ENCODE measurements at places on chromosomes 11 and 22.

DNA sequence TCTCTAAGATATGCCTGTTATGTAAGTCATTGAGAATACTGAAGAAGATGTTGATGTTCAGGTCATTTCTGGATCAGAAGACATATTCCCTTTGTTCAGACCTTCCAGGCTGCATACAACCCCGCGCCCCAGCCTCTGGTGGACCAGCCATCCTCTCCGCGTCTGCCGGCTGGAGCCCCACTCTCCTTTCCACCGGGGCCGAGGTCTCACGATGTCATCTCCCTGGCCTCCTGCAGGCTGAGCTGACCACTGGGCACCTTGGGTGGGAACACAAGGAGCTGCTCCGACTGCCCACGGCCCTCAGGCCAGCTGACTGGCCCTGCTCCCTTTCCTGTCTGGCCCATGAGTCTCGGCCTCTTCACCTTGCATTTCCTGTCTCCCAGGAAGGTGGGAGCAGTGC, 124.6 kb downstream of the SHANK2 start:
- no peak for DNase-seq

DNA sequence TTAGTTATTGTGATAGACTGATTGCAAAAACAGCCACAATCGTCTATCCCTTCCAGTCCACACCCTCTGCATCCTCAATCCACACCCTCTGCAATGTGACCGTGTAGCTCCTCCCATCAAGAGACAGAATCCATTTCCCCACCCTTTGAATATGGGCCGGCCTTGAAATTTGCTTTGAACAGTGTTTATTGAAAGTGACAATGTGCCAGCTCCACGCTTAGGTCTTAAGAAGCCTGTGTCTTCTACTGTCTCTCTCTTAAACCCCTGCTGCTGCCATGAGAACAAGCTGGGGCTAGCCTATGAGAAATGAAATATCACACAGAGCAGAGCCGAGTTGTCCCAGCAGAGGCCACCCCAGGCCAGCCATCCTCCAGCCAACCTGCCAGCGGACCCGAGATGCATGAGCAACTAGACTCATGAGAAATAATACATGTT, 22.3 kb upstream of the MICAL2 start:
- no peak for DNase-seq

GRCh38 chr11:72236083-72236697, 7.8 kb downstream of the PHOX2A start:
- no peak for DNase-seq

GRCh38 chr11:66363187-66363601, 8.4 kb downstream of the SLC29A2 start:
- no peak for DNase-seq

GRCh38 chr11:777288-778255, at the start of gene GATD1:
TSS of gene GATD1 (minus strand) at chr11:777487. CDS start at chr11:777462, 25 bp downstream.
- DNase-seq = peak; percentile 94

GRCh38 chr11:62004473-62004872, 37.0 kb upstream of the FTH1 start:
- no peak for DNase-seq

DNA sequence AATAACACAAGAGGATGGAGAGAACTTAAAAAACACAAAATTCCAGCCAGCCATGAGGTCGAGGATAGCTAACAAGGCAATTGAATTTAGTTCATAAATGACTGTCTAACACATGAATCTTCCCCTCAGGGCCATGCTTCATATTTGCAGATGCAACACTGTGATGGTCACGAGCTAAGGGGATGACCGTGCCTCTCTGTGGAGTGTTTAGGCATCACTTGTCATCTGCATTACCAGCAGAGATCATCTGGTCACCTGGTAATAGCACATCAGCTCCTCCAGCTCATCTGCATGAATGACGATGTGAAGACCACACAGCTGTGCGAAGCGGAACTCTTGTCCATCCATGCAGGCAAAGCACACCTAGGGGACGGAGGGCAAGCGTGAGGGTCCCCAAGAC, 20.9 kb upstream of the SLC25A1 start:
- no peak for DNase-seq

DNA sequence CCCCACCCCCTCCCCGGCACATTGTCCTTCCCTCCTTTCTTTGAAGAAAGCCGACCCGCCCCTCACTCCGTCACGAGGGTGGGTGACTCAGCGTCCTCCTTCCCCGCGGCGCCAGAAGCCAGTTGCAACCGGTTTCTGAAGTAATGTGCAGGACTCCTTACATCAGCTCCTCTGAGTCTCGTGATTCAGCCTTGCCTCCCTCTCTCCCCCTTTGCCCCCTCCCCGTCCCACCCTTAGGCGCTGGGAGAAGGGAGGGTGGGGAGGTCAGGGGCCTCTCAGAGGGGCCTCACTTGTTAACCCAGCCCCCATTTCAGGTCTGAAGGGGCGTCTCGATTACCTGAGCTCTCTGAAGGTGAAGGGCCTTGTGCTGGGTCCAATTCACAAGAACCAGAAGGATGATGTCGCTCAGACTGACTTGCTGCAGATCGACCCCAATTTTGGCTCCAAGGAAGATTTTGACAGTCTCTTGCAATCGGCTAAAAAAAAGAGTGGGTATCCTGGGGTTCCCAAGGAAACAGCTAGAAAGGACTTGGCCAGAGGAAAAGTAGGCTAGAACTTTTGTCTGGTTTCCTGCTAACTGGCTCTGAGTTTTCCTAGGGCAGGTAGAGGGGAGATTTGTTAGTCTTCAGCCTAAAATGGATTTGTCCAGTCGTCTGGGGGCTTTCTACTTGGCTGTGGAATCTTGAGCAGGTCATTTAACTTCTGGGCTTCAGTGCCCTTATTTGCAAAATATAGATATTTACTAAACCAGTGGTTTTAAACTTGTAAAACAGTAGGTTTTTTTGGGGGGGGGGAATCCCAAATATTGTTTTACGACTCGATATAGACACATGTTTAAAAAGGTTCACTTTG, 1.1 kb downstream of the SLC3A2 start:
- DNase-seq = peak; percentile 94

DNA sequence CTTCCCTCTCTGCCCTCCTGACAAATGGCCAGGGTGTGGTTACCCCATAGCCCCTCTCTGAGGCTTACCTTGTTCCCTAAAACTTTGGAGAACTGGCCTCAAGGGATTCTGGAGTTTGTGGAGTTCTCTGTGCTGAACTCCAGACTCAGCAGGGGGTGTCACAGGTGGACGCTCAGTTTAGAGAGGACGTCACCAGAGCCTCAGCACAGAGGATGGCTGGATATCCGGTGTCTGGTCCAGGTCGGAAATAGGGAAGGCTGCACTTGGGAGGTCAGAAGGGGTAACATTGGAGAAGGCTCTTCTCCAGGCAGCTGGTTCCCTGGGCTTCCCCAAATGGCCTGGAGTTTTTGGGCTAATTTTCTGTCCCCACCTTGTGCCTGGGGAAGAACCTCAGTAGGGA, 64.2 kb downstream of the ADAMTS15 start:
- no peak for DNase-seq

All from stimulated activated CD4-positive, alpha-beta T cell treated with anti-CD3 and anti-CD28 coated beads, Interleukin-4, amount 100 ng/mL, for 48 hours (primary cell).